ENCODE measurements at places on chromosomes 12 and 14. TPM values are rescaled to one million over a fixed set of nuclear protein-coding genes. Genes with fewer than 3 reads are reported as not detected.

DNA sequence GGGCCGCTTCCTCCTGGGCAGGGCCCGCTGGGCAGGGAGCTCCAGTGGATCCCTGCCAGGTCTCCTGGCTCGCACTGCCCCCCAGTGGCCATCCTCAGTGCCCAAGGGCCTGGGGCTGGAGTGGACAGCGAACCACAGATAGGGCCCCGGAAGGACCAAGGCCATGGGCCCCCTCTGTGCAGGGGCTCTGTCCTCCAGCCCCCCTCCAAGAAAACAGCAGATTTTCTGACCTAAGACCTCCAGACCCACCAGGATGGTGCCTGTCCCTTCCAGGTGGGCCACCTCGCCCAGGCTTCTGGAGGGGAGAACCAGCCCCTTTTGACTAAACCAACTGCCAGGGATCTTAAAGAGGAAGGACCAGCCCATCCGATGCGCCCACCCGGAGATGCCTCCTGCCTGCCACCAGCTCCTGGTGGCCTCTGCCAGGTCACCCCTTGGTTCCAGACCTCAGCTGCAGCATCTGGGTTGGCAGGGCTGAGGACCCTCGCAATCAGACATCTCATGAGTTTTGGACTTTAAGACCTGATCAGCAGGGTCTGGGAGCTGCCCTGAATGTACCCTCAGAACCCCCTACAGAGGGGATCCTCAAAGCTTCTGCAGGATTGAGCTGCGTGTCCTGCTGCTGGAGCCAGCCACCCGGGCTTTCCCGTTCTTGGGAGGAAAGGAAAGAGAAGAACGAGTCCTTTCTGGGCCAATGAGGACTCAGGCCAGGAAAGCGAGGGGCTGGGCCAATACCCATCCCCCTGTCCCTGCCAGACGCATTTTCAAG is 325.8 kb upstream of the DIO3 start:
- DNase-seq: peak; percentile 51

- DNase-seq: peak; percentile 57
These were observed 136.0 kb downstream of the CRADD start for GRCh38 chr12:93813186-93813585.

DNA sequence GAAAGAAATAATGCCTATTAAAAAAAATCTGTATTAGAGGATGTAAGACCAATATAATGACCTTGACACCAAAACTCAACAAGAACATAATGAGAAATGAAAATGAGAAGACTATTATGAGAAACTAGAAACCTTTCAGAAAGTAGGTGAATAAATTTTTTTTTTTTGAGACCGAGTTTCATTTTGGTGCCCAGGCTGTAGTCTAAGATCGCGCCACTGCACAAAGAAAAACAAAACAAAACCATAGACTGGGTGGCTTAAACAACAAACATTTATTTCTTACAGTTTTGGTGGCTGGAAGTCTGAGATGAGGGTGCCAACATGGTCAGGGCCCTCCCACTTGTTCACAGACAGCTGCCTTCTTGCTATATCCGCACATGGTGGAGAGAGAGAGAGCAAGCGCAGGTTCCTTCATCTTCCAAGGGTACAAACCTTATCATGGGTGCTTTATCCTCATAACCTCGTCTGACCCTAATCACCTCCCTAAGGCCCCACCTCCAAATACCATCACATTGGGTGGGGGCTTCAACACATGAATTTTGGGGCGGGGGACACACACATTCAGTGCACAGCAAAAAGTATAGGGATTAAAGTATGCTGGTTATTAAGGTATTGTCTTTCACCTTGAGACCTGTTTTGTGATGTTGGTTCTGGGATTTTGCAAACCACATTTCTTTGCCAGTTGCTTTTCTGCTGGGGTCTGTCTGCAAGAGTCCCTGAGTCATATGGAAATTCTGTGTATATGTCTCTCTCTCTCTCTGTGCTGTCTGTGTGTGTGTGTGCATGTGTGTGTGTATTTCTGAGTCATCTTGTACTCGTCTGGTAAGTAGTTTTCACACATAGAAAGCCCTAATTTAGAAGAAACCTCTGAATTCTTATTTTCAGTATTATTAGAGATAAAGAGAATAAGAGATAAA is 26.2 kb downstream of the ZCRB1 start:
- DNase-seq: no peak

- no peak for DNase-seq
These were observed 72.2 kb upstream of the NAP1L1 start for GRCh38 chr12:76156726-76157125.

The NEUROD4 gene
- total RNA-seq: not detected

The CRACR2A gene
- 15.5 TPM for total RNA-seq

DNA sequence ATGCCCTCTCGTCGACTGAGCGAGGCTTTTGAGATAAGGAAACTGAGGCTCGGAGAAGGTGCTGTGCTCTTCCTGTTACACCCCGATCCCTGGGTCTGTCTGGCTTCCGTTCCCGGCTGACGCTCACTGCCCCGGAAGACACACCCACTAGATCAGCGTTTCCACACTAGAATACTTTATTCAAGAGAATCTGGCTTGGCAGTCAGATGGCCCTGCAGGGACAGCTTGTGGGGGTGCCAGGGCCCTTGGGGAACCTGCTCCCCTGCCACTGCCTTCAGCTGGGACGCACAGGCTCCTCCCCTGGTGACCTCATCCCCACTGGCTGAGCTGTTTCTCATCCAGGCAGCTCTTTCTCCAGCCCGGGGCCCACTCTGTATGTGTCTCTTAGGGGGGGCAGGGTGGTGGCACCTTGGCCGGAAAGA is 13.7 kb downstream of the PGF start:
- peak; percentile 47 for DNase-seq

DNA sequence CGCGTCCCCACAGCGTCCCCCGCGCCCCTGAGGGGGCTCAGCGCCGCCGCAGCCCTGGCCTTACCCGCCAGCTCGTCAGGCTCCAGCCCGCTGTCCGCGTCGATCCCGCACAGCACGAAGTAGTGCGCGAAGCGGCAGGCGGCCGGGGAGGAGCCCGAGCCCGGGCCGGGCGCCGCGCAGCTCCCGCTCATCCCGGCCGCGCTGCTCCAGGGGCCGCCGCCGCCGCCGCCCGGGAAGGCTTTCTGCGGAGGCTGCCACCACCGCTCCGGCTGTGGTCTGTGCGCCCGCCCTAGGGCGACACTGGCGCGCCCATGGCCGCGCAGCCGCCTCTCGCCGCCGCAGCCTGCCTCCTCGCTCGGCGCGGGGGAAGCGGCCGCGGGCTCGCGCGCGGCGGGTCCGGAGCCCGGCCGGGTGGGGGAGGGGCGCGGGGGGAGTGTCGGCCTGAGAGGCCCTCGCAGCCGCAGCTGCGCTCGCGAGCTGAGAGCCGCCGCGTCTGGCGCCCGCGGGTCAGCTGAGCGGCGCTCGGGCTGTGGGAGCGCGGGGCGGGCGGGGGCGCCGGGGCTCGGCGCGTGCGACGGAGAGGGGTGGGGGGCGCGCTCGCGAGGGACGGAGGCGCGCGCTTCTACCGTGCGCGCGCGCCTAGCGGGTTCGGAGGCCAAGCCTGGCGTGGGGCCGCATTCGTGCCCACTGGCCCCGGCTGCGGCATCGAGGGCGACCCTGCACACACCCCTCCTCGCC is at the start of gene DENND5B:
TSS of gene DENND5B (minus strand) at position 495 of the 738 bp plus-strand sequence. CDS start at position 191, 304 bp downstream.
- DNase-seq: peak; percentile 79

DNA sequence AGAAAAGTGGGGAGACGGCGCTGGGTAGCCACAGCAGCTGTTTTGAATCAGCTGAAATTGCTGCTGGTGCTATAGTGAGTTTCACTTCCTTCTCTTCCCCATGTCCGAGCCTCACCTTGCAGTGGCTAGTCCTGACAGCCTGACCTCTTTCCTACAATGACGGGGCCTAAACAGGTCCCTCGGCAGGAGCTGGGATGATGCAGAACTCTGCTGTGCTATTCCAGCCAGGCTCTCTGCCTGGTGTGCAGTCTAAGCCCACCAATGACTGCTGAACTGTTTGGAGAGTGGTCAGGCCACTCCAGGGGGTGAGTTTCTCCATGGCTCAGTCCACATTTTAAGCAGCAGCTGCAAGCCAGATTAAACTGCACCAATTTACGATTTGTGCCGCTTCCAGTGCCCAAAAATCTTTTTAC is 207.3 kb downstream of the TTC7B start:
- DNase-seq: no peak

The KITLG gene
- 13.8 TPM for total RNA-seq

The EPYC gene
- not detected for total RNA-seq

The CLEC1A gene
- not detected for total RNA-seq

The E2F7 gene
- total RNA-seq: 10.4 TPM

The SARNP gene
- 86.7 TPM for total RNA-seq

The TAS2R19 gene
- 7.8 TPM for total RNA-seq

DNA sequence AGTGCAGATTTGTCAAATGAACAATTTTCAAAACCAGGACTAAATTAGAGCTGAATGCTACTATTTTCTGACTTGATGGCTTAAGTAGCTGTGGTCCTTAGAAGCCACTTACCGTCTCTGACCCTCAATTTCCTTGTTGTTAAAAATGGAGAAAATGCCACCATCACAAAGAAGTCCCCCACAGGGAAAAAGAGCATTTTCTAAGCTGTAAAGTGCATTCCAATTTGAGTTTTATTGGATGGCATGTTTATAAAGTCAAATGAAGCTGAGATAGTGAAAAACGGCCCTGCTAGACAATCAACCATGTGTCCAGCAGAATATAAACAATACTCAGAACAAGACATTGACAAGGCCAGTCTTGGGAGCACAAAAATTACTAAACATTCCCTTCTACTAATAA is 53.6 kb downstream of the GOLGA5 start:
- no peak for DNase-seq

DNA sequence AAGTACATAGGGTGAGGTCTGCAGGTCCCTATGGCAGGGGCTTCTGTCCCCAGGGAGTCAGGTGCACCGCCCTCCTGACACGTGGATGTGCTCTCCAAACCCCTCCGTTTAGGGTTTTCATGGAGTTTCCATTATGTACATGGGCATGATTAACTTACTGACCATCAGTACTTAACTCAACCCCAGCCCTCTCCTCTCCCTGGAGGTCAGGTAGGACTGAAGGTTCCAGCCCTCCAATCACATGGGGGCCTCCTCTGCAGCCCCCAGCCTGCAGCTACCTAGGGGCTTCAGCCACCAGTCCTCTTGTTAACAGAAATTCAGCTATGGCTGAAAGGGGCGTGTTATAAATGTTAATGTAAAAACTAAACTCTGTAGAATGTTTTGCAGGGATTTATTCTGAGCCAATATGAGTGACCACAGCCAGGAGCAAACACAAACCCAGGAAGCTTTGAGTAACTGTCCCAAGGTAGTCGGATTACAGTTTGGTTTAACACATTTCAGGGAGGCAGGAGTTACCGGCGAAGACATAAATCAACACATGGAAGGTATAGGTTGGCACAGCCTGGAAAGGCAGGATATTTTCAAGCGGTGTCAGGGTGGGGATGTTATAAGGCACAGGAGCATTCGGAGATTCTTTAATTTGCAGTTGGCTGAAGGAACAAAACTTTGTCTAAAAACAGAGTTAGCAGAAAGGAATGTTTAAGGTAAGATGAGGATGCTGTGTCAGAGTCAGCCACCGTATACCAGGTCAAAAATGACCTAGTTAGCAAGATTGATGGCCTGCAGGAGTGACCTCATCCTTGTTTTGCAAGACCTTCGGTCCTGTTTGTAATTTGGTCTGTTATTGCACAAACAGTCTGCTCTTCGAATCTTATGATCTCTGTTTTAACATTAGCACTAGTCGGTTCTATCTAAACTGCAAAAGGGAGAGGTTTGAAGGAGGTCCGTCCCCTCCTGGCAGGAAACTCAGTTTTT is 75.2 kb downstream of the TNFAIP2 start:
- DNase-seq: peak; percentile 97

GRCh38 chr12:43425361-43425760 is 126.6 kb downstream of the ADAMTS20 start:
- no peak for DNase-seq

GRCh38 chr12:132266370-132266769 is 63.0 kb downstream of the GALNT9 start:
- DNase-seq: no peak

The LRTM2 gene
- not detected for total RNA-seq

DNA sequence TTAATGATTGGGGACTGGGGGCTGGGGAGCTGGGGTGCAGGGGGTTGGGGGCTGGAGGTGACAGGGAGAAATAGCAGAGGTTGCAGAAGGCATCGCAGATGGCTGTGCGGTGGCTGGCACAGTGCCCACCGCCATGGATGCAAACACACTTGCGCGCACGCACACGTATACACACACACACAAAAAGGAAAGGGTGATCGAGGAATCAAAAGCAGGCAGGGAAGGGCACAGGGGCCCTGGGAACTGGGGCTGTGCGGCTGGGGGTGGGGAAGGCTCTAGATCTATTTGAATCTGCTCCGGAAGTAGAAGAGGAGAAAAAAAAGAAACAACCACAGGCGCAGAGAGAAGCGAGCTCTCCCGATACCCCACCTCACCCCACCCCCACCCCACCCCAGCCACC is 39.4 kb downstream of the ZFHX2 start:
- DNase-seq: no peak

- DNase-seq: no peak
These were observed 429.1 kb upstream of the CCDC196 start for GRCh38 chr14:66056926-66057552.

DNA sequence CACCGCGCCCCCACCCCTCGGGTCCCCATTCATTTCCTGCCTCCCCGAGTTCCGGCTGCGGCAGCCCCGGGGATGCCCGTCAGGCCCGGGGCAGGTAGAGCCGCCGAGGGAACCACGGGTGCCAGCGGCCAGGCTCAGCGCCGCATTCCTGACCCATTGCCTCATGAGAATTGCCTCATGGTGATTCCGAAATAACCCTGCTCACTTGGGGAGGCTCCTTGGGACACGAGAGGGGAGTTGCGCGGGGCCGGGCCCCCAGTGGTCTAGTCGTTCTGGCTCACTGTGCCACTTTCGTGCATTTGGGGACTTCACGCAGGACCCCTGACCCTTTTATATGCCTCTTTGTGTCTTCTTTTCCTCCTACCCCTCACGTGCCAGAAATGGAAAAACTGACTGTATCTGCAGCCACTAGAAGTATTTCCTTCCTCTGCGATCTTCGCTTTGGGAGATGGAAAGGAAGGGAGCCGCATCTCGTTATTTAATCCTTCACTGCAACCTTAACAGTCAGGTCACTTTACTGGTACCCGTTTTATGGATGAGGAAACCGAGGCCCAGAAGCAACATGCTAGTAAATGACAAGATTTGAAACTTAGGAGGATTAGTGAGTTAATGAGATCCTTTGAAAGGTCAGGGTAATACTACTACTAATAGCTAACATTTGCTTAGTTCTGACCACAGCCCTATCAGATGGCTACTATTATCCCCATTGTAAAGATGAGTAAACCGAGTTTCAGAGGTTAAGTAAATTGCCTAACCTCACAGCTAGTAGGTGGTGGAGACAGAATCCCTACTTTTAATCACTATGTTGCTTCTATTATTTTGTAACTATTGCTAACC is 768 bp downstream of the PTPN11 start:
- DNase-seq: peak; percentile 87
